Natural killer cell (primary cell): ENCODE measurements at places on chromosomes 4 and X. TPM values are rescaled to one million over a fixed set of nuclear protein-coding genes. Genes with fewer than 3 reads are reported as not detected.

Gene CFAP47
- not detected for total RNA-seq

Gene RHOXF2B
- total RNA-seq: not detected

Gene PLS3
- total RNA-seq: 0.54 TPM

Gene XG
- total RNA-seq: not detected

Gene HGFAC
- total RNA-seq: 0.54 TPM

Gene TMEM255A
- total RNA-seq: 0.66 TPM

Gene AMTN
- total RNA-seq: not detected

Gene SLC16A2
- total RNA-seq: not detected

Gene DKK2
- total RNA-seq: 0.56 TPM

Gene KIF4A
- total RNA-seq: 1.3 TPM

Gene MAP9
- 17.6 TPM for total RNA-seq

Gene TRIM2
- total RNA-seq: not detected

Gene DDIT4L
- not detected for total RNA-seq

- H3K4me3 ChIP-seq: no peak overlapping the region
- H3K36me3 ChIP-seq: no peaks in the 10 kb centered on the region
- H3K4me1 ChIP-seq: peaks cover 13% of the 10 kb centered on the region
- no peak for DNase-seq
These were observed 221.3 kb downstream of the PPP3CA start for GRCh38 chr4:101126059-101126458.

GRCh38 chr4:146132445-146132844 lies 43.1 kb upstream of the LSM6 start:
- no peak for DNase-seq
- H3K4me3 ChIP-seq: no peak overlapping the region
- H3K36me3 ChIP-seq: no peaks in the 10 kb centered on the region
- no peaks in the 10 kb centered on the region for H3K27me3 ChIP-seq
- H3K4me1 ChIP-seq: no peaks in the 10 kb centered on the region

DNA sequence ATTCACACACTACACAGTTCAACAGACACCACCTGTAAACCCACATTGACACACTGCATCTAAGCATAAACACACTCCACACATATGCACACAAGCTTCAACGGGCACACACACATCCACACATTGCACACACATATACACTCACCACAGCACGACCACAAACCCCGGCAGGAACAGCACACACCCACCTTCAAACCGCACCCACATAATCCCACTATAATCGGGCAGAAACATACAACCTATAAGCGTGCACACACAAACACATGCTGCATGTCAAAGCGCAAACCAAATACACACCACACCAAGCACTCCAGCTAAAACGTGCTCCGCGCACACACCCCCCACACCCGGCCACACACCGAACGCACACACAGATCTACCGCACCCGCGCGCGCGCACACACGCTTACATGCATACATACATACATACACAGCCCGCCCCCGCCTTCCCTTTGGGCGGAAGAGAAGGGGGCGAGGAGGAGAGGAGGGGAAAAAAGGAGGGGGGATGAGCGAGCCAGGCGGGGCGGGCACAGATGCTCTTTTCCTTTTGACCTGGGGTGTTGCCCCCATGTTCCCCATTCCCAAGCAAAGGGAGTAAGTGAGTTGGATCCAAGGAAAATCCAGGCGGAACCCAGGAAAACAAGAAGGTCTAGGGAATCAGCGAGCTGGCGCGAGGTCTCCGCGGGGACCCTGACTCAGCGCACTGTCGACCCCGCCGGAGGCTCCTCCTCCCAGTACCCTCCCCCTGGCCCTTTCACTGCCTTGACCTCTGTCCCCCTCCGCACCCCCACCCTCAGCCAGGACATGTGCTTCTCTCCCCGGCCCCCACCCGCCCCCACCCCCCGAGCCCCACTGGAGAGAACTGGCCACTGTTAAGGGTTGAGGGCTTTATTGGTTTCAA lies 9.9 kb downstream of the ARHGAP36 start:
- peaks cover 2% of the 10 kb centered on the region for H3K27me3 ChIP-seq
- no peak for DNase-seq
- H3K4me3 ChIP-seq: no peak overlapping the region
- H3K4me1 ChIP-seq: no peaks in the 10 kb centered on the region
- no peaks in the 10 kb centered on the region for H3K36me3 ChIP-seq

DNA sequence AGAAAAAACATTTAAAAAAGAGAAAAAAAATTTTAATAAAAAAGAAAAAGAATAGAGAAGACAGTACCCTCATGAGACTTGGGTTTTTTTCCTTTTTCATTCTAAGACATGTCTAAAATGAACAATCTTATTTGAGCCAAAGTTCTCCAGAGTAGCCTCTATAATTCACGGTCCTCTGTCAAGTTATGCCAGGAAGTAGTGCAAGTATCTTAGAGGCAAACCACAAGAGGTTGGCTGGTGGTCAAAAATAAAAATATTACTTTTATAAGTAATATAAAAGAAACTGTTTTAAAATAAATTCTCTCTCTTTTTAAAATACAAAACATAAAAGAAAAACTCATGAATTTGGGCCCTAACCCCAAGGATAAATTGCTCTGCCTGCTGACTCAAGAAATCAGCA lies 26.5 kb downstream of the HNRNPDL start:
- no peak overlapping the region for H3K27ac ChIP-seq
- H3K4me1 ChIP-seq: no peaks in the 10 kb centered on the region
- H3K4me3 ChIP-seq: no peak overlapping the region
- H3K36me3 ChIP-seq: no peaks in the 10 kb centered on the region
- no peak for DNase-seq

DNA sequence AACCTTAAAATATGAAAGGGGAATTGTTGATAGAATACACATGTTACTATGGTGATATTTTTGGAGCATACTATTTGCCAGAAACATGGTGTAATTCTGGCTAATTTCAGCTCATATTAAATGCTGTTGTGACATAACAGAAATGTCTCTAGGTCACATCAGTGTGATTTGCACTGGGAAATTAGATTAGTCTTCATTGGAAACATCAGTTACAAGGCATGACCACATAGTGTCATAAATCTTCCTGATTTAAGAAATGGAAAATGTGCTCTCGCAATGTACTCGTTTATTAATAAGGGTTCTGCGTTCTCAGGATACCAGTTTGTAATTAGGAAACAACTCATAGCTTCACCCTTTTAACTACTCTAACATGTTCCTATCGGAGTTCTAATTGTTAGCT lies 72.9 kb upstream of the GYPA start:
- H3K36me3 ChIP-seq: no peaks in the 10 kb centered on the region
- no peaks in the 10 kb centered on the region for H3K4me1 ChIP-seq
- no peak overlapping the region for H3K27ac ChIP-seq
- H3K4me3 ChIP-seq: no peak overlapping the region
- no peaks in the 10 kb centered on the region for H3K27me3 ChIP-seq

DNA sequence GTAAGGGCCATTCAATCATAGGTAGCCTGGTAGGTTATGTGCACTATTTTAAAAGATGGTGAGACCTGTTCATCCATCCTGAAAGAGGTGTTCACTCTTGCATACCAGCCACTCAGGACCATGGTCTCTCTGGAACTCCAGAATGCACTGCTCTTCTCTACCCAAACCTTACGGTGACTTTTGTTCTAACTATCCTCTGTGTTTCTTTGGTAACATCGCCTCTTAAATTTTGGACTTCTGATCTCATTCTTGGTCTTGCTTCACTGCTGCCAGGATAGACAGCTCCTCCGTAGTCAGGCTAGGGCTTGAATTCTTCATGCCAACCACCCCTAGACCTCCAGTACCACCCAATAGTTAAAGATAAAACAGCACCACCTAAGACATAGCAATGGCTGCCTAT lies 346.3 kb upstream of the GALNT7 start:
- no peak for DNase-seq
- no peaks in the 10 kb centered on the region for H3K27me3 ChIP-seq
- no peak overlapping the region for H3K4me3 ChIP-seq
- H3K36me3 ChIP-seq: no peaks in the 10 kb centered on the region

- DNase-seq: no peak
- H3K27ac ChIP-seq: no peak overlapping the region
- H3K36me3 ChIP-seq: no peaks in the 10 kb centered on the region
- H3K27me3 ChIP-seq: no peaks in the 10 kb centered on the region
- H3K4me3 ChIP-seq: no peak overlapping the region
These were observed 78.6 kb upstream of the RAPGEF2 start for GRCh38 chr4:159024266-159024665.

- H3K27ac ChIP-seq: peak overlapping the region; percentile 83
- H3K4me1 ChIP-seq: peaks cover 14% of the 10 kb centered on the region
- no peaks in the 10 kb centered on the region for H3K36me3 ChIP-seq
- no peak for DNase-seq
- no peaks in the 10 kb centered on the region for H3K27me3 ChIP-seq
These were observed 26.7 kb downstream of the MANBA start for GRCh38 chr4:102734116-102734515.

- H3K27ac ChIP-seq: no peak overlapping the region
- no peaks in the 10 kb centered on the region for H3K4me1 ChIP-seq
These were observed 83.9 kb upstream of the NKX1-1 start for GRCh38 chr4:1490011-1490653.

DNA sequence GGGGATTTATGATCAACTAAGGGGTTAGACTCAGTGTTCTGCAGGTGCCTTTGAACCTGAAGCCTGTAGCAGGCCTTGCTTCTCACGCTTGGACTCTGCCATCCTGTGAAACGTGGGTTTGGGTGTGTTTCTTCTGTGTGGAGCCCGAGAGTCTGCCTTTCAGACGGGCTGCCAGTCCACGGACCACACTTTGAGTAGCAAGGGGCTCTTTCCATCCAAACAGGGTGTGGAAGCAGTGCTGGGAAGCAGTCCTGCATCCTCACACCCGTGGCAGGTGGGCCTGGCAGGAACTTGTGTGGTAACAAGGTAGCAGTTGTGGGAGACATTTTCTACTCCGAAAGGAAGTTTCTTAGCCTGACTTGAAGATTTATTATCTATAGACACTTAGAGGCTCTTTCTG lies 22.7 kb downstream of the RGS12 start:
- H3K4me1 ChIP-seq: no peaks in the 10 kb centered on the region
- no peaks in the 10 kb centered on the region for H3K36me3 ChIP-seq
- H3K4me3 ChIP-seq: no peak overlapping the region
- DNase-seq: no peak

GRCh38 chr4:98664959-98665358 lies 6.5 kb upstream of the TSPAN5 start:
- DNase-seq: no peak
- H3K27me3 ChIP-seq: no peaks in the 10 kb centered on the region
- no peak overlapping the region for H3K27ac ChIP-seq
- H3K4me3 ChIP-seq: no peak overlapping the region
- H3K4me1 ChIP-seq: peaks cover 21% of the 10 kb centered on the region

GRCh38 chr4:168864821-168865541 lies 145.1 kb downstream of the CBR4 start:
- H3K27ac ChIP-seq: no peak overlapping the region
- no peaks in the 10 kb centered on the region for H3K27me3 ChIP-seq
- no peaks in the 10 kb centered on the region for H3K4me1 ChIP-seq
- no peak for DNase-seq

DNA sequence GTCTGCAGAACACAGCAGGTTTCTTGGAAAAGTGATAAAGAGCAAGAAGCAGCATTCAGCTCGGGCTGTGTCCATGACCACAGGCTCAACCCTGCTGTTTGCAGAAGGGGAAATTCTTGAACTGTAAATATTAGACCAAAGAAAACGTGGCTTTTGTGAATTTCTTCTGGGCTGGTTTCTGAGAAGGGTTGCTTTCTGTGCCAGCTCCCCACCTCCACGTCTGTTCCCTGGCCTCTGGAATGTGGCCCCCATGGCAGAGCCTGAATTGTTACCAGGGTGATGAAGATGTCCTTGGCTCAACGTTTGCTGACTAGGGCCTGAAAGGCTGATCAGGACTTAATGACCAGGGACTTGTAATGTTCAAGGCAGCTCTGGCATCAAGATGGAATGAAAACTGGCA lies 116.0 kb downstream of the CPEB2 start:
- H3K4me3 ChIP-seq: no peak overlapping the region
- no peaks in the 10 kb centered on the region for H3K4me1 ChIP-seq
- H3K27me3 ChIP-seq: no peaks in the 10 kb centered on the region
- H3K27ac ChIP-seq: no peak overlapping the region

- no peak overlapping the region for H3K4me3 ChIP-seq
- H3K27ac ChIP-seq: no peak overlapping the region
- H3K4me1 ChIP-seq: peaks cover 10% of the 10 kb centered on the region
- DNase-seq: peak; percentile 54
These were observed 61.1 kb downstream of the FBXO8 start for GRCh38 chr4:174222266-174222872.

DNA sequence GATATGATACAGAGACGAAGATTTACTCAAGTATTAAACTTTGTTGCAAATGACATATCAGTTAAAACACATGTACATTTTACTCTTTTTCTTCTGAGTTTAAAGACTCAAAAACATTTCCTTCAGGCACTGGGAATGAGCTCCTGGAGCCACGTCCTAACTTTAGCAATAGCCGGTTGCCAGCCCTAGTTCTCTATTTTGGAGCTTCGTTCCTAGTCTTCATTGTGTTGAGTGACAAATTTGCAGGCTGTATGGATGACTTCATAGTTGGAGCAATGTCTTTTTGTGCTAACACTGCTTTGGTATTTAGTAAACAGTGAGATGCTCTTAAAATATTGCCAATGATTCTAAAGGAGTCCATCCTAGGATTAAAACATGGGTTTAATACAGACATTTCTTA lies 190.9 kb downstream of the FAT4 start:
- no peak for DNase-seq
- no peaks in the 10 kb centered on the region for H3K4me1 ChIP-seq
- no peak overlapping the region for H3K27ac ChIP-seq
- H3K36me3 ChIP-seq: no peaks in the 10 kb centered on the region

DNA sequence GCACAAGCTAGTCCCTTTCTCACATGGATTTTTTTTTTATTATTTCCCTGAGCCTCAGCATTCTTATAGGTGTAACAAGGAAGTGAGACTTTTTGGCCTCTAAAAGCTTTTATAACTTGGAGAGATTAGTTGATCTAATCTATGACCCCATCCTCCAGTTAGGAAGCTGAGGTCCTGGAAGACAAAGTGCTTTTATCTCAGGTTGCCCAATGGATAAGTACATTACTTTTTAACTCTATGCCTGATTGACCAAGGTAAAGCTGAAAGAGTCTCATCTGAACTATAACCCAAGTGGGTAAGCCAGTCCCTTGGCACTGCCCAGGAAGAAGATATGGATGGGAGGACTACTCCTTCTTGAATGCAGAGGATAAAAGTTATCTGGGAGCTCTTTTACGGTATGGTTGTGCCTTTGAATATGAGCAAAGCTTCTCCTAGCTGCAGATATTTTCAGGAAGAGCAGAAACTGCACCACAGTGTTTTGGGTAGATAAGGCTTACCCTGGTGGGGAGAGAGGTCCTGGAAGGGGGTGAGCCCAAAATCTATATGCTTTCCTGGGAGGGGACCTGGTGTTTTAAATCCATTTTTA lies 40.2 kb downstream of the VSIG4 start:
- no peak for DNase-seq
- H3K27ac ChIP-seq: no peak overlapping the region
- peaks cover 17% of the 10 kb centered on the region for H3K4me1 ChIP-seq
- H3K27me3 ChIP-seq: no peaks in the 10 kb centered on the region
- H3K4me3 ChIP-seq: no peak overlapping the region

DNA sequence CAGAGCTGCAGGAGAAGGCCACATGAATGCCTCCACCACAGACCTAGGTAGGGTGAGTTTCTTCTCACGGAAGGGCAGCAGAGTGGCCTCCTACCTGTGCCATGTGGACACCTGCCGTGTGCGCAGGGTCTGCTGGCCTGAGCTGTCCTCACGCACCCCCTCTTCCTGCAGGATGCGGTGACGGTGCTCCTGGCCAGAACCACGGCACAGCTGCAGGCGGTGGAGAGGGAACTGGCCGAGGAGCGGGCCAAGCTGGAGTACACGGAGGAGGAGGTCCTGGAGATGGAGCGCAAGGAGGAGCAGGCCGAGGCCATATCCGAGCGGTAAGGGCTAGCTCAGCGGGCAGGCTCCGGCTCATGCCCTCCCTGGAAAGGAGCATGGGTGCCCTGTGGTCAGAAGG lies 28.4 kb upstream of the CLCN4 start:
- H3K27me3 ChIP-seq: no peaks in the 10 kb centered on the region
- H3K4me3 ChIP-seq: no peak overlapping the region
- DNase-seq: no peak
